ENCODE measurements at places on chromosomes 3 and 15. TPM values are rescaled to one million over a fixed set of nuclear protein-coding genes. Genes with fewer than 3 reads are reported as not detected.

DNA sequence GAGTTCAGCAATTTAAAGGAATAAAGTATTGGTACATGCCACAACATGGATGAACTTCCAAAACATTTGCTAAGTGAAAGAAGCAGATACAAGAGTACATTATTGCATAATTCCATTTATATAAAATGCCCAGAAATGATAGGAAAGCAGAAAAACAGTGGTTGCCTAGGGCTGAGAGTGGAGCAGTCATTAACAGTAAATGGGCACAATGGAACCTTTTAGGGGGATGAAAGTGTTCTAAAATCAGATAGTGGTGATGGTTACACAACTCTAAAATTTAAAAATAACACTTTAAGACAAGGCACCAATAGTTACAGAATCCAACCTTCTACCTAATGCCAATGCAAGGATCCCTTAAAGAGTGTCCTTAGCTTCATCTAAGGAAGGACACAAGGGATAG lies 34.6 kb downstream of the MSL2 start:
- DNase-seq, result no peak

- no peak for DNase-seq
These were observed 101.7 kb downstream of the PPP2R3A start for GRCh38 chr3:136067211-136067610.

DNA sequence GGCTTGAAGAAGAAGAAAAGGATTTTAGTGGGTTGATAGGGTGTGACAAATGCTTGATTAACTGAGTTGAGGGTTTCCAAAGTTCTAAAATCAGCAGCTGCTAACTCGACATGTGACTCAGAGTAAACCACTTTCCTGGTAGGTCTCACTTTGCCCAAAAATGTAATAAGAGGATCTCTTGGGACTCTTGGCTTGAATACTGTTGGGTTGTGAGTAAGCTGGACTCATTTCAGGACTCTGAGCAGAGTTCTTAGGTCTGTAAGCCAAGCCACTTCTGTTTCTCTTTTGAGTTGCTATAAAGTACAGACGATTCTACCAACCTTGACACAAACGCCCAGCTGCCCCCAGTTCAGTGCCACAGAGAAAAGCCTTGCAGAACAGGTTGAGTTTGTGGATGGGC lies 241.1 kb downstream of the ZNF621 start:
- DNase-seq, result no peak

DNA sequence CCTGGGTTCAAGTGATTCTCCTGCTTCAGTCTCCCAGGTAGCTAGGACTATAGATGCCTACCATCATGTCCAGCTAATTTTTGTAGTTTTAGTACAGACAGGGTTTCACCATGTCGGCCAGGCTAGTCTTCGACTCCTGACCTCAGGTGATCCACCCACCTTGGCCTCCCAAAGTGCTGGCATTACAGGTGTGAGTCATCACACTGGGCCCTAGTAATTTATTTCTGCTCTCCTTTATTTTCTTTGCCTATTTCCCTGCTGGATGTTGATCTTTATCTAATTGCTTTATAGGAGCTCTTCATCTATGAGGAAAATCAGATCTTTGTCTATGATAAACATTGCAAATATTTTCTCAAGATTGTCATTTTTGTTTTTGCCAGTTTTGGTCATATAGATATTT lies 31.7 kb downstream of the UQCC5 start:
- DNase-seq, result peak; percentile 26

- peak; percentile 15 for DNase-seq
These were observed 174.6 kb downstream of the ANXA2 start for GRCh38 chr15:60223176-60223575.

GRCh38 chr3:29317659-29318173 lies 36.8 kb downstream of the RBMS3 start:
- peak; percentile 21 for DNase-seq

GRCh38 chr3:48634661-48635221 lies 520 bp downstream of the SLC26A6 start:
- DNase-seq, result peak; percentile 38

DNA sequence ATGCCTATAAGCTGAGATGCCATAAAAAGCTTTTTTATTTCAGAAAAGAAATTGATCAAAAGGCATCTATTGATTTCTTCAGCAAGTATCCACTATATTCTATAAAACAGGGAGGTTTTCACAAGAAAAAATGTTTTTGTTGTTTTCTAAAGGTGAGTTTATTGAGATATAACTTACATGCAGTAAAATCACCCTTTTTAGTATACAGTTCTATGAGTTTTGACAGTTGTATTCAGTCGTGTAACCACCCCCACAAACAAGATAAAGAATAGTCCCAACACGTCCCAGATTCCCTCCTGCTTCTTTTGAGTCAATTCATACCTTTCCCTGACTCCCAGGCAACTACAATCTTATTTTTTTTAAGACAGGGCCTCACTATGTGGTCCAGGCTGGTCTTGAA lies 7.8 kb downstream of the INTS14 start:
- no peak for DNase-seq

GRCh38 chr3:151155409-151156128 lies 47.4 kb downstream of the GPR171 start:
- no peak for DNase-seq

- no peak for DNase-seq
These were observed 63.2 kb upstream of the PYDC2 start for GRCh38 chr3:191397771-191398170.

DNA sequence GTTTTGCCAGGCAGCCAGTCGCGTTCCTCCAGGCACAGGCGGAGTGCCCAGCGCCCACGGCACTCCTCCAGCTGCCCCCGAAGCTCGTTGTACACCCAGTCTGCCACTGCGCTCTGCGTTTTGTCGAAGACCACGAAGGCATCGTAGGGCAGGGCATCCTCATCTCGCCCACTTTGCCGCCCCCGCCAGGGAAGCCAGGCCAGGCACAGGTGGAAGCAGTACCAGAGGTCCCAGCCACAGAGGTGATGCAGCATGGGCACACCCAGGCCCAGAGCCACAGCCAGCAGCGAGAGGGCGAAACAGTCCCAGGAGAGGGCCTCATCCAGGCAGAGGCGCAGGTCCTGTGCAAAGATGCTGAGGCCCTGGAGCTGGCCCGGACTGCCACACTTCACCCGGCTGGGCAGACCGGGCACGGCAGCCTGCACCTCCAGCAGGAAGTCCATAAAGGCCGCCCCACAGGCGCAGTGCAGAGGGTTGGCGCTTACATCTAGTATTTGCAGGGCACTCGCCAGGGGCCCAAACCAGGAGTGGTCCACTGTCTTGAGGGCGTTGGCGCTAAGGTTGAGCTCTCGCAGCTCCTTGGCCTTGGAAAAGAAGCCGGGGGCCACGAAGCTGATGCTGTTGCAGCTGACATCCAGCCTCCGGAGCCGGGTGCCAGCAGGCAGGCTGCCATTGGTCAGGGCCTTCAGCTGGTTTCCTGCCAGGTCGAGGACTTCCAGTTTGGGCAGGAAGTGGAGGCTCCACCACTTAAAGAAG lies 3.7 kb downstream of the TLR9 start:
- DNase-seq, result no peak

GRCh38 chr15:39884351-39884750 lies 35.7 kb downstream of the GPR176 start:
- no peak for DNase-seq

DNA sequence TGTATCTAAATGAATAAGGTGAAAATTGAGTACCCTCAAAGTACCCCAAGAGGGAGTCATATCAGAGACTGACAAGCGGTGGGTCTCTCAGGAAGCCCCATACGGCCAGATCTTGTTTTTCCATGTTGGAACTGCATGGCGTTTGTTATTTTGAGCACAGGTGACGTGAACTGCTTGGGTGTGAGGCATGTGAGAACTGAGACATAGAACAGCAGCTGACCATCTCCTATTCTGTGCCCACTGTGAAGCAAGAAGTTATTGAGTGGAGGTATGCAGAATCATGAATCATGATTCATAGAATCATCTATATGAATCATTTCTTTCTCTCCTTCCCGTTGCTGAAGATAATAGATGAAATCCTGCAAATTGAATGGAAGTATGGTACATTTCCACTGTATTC lies 4.6 kb downstream of the VPS8 start:
- no peak for DNase-seq

- DNase-seq, result no peak
These were observed 12.1 kb upstream of the WDR5B start for GRCh38 chr3:122427857-122428471.

- DNase-seq, result no peak
These were observed 65.0 kb upstream of the MAGI1 start for GRCh38 chr3:66103729-66104128.

GRCh38 chr3:46670891-46671427 lies 22.5 kb downstream of the ALS2CL start:
- no peak for DNase-seq

GRCh38 chr3:109743981-109744380 lies 406.6 kb upstream of the DPPA4 start:
- DNase-seq, result no peak

GRCh38 chr3:104040896-104041295 lies 1325.8 kb upstream of the ALCAM start:
- DNase-seq, result no peak

Gene TMC3
- not detected for total RNA-seq

Gene SAMMSON
- not detected for total RNA-seq

Gene PLA1A
- total RNA-seq, result 5.1 TPM

Gene CTXN2
- 0.05 TPM for total RNA-seq

Gene NRG4
- total RNA-seq, result 0.15 TPM

Gene OXTR
- 6.9 TPM for total RNA-seq

Gene DGKG
- 0.15 TPM for total RNA-seq

Gene ZNF148
- 28.3 TPM for total RNA-seq

Gene ARL14
- total RNA-seq, result 0.87 TPM
